ENCODE measurements at places on chromosomes 6 and 20.

DNA sequence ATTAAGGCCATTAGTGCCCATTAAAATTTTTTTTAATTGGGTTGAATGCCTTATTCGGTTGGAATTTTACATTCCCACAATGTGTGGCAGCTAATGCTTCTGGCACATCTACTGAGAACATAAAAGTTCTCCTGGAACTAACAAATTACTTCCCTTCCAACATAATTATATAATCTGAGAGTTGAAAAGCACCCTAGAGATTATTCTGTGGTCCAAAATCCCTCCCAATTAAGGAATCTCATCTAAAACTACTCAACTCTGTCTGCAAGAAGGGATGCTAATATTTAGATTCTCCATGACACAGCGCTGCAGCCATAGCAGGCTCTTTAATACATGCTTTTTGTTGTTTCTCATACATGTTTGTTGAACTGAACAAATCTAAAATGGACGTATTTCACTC, 4.0 kb downstream of the NUDT3 start:
- no peak for DNase-seq

DNA sequence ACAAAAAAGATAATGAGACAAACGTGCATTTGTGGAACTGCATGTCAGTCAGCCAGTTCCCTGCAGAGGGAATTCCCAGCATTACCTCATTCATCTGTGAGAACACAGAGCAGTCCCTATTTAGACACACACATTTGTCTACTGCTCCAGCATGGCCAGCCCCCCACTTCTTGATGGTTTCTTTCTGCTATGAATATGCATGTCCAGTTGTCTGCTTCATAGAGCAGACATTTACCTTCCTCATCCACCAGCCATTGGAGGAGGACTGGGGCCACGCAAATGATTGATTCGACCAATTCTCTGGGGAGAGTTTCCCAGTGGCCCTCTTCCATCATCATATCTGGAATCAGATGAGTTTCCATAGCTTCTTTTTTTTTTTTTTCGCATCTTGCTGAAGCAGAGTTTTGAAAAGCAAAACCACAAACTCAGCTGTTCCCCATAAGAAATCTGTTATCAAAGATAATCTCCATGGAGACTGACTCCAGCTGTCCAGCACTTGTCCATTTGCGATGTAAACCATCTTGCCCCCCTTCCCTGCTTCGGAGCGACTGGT, 11.8 kb downstream of the ENPP1 start:
- no peak for DNase-seq

DNA sequence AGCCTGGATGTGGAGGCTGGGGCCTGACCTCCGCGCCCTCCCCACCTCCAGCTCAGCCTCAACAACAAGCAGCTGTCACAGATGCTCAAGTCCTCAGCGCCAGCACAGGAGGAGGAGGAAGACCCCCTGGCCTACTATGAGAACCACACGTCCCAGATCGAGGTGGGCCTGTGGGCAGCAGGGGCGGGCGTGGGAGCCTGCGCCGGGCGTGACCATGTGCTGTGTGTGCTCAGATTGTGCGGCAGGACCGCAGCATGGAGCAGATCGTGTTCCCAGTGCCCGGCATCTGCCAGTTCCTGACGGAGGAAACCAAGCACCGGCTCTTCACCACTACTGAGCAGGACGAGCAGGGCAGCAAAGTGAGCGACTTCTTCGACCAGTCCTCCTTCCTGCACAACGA, 23.5 kb downstream of the UQCC2 start:
- no peak for DNase-seq

DNA sequence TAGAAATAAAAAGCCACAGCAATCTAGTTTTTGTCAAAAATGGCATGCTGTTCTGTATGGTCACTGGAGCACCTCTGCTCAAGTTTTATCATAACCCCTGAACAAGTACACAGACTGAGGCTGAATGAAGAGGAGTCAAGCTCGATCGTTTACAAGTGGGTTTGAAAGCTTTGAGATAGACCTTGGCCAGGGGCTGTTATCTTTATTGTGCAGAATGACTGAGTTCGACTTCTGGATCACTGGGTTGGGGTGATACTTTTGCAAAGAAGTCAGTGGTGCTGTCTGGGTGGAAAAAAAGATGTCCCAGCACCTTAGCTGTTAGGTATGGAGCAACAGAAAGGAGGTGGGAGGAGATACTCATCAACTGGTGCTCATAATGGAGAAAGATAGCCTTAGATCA, 446.0 kb downstream of the HACE1 start:
- DNase-seq, result no peak

DNA sequence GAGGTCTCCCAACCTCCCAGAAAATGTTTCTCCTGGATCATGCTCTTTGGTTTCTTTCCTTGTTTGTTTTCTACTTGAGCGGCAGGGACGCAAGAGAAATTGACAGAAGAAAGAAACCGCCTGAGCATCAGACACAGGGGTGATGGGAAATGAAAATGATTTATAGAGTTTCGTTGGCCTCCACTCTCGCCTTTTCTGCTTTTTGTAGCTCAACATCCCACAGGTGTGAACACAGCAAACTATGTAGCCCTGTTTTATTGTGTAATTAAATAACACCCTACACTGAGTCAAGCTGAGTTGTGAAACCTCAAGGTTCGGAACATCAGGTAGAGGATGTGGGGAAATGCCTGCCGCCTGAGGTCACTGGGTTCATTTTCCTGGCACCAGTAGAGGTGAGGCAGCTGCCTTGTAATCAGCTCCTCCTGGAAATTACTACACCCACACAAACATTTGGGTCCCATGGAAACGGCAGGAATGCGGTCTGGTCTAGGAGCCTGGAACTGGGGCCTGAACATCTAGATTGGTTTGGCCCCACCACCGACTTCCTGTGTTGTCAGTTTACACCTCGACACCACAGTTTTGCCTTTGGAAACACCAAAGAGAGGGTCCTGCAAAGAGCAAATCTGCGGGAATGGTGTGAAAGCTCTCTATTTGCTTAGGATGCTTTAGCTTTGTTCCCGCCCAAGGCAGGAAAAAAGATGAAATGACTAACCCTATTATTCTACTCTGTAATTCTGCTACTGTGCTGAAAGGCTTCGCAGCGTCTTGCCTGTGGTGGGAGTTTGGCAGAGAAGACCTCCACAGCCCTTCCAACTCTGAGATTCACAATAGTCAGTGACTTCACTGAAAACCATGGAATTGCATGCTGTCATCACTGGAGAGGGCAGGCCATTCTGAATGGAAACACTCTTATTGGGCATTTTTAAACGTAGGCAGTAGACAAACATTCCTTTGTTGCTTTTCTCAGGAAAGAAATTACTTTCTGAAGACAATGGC, 53.0 kb downstream of the ADAT2 start:
- DNase-seq, result peak; percentile 18

DNA sequence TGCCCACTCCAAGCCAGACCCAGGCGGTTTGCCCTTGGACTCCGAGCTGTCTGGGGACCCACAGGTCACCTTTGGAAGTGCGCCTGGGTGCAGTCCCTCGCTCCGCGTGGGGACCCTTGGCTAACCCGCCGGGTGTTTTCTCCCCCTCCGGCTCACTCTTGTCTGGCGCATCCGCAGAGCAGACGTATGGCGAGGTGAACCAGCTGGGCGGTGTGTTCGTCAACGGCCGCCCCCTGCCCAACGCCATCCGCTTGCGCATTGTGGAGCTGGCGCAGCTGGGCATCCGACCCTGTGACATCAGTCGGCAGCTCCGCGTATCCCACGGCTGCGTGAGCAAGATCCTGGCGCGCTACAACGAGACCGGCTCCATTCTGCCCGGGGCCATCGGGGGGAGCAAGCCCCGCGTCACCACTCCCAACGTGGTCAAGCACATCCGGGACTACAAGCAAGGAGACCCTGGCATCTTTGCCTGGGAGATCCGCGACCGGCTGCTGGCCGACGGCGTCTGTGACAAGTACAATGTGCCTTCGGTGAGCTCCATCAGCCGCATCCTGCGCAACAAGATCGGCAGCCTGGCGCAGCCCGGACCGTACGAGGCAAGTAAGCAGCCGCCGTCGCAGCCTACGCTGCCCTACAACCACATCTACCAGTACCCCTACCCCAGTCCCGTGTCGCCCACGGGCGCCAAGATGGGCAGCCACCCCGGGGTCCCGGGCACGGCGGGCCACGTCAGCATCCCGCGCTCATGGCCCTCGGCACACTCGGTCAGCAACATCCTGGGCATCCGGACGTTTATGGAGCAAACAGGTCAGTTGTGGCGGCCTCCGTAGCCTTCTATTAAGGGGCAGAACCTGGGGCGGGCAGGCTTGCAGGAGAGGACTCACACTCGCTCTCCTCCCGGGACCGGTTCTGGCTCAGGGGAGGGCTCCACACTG, 1.1 kb downstream of the PAX1 start:
- no peak for DNase-seq

DNA sequence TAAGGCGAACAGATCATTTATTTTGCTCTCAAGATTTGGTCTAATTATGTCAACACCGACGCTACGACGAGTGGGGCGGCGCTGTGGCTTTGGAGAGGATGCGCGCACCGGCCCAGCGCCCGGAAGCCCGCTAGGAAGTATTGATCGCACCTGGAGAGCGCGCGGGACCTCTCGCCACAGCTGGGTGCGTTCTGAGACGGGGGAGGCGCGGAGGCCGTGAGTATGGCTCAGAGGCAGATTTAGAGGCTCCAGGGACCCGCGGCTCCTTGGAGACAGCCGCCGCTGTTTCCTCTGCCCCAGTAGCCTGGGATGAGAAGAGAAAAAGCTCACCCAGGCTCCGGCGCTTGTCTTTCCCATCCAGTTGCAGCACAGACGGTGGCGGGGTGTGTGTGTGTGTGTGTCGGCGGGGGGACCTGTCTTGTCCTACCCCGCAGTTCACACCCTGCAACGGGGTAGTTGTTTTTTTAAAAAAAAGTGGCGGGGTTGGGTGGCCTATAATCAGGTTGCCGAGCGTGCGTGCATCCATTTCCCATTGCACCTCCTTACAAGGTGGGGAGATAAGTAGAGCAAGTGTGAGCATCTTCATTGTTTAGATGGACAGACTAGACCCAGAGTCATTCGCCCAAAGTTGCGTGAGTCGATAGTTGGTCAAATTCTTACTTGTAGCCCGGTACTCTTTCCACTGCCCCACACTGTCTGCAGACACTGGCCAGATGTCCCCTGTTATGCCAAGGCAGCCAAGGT, 11.2 kb downstream of the TFAP2D start:
- no peak for DNase-seq

- DNase-seq, result no peak
Observed at GRCh38 chr20:10576411-10577090, 97.2 kb downstream of the JAG1 start.

DNA sequence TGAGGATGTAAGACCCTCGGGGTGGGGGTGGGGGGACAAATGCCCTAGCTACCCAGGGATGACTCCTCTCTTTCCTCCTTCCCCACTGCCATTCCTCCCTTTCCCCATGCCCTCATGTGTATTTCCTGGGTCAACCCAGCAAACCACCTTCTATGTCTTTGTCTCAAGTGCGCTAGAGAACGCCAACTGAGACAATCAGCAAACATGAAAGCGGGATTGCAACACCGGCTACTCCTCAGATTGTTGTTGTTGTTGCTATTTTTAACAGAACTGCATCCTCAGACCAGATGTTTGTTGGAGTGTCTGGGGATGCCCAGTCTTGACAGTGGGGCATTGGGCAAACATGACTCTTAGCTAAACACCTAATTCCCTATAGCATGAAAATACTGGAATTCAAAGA, 39.3 kb upstream of the HIVEP1 start:
- no peak for DNase-seq

DNA sequence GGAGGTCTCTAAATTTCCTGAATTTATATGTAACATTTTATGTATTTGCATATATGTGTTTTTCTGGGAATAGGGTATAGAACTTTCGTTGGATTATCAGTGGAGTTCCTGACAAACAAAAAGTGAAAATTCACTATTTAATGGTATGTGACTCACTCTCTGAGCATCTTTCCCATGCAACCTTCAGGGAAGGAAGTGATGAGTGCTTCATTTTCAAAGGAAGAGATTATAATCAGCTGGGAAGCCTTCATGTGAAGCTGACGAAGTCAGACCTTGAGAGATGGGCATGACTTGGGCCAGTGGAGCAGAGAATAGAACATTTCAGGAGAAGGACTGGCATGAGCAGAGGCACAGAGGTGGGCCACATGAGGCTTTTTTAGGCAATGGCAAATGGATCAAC, 72.7 kb downstream of the FAXC start:
- DNase-seq, result no peak

DNA sequence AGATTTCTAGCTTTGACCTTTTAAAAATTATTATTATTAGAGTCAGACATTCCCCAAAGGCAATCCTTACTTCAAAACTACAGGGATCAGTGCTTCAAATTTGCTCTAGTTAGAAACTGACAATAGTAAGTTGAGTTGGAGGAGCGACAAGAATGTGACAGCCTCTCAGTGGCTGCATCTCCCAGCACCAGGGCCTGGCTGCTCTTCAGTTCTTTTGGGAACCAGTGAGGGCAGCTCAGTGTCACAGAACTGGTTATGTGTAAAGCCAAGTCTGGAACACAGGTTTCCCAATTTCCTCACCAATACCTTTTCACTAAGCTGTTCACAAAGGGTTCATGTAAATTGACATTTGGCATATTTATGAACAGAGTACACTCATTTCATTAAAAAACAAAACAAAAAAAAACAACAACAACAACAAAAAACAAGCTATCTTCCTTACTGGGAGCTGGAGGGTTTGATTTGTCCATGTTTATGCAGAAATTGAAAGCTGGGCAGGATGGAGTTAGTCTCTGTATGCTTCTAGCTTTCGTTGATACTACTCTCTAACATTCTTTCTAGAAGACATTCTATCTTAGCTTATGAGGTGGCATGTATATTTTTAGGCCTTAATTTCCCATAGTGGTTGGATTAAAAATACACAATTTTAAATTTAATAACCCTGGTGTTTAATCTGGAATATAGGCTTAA, 95.0 kb downstream of the SAMD5 start:
- DNase-seq, result no peak

- DNase-seq, result no peak
Observed at GRCh38 chr20:10172998-10173655, 45.5 kb upstream of the SNAP25 start.

GRCh38 chr6:44480097-44480541, 92.6 kb downstream of the CDC5L start:
- no peak for DNase-seq

- no peak for DNase-seq
Observed at GRCh38 chr6:99501762-99502161, 13.5 kb downstream of the USP45 start.

DNA sequence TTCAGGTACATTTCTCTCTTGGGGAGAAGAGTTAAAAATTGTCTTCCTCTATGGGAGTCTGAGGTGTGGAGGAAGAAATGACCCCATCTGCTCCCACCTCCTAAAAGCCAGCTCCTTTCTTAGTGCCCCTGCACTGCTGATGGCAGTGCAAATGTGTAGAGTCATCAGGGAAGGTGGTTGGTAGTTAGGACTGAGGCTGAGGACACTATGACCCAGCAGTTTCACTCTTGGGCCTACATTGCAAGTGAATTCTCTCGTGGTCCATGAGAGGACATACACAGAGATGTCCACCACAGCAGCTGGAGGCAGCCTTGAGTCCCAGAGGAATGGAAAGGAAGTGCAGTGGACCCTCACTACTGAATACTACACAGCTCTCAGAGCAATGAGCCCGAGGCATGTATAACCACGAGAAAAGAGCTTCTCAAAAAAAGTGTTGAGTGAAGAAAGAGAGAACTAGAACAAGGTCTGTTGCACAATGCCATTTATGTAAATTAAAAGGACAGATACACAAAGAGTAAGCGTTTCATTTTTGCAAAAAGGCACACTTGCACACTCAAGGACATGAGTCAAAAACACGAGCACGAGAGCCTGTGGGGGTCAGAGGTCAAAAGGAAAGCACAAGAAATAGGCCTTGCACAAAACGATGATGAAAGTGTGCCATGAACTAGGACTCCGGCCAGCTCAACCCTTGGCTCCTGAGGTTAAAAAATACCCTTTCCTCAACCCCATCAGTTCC, 308.2 kb upstream of the PRND start:
- no peak for DNase-seq

- no peak for DNase-seq
Observed at GRCh38 chr6:131003488-131004386, 59.3 kb downstream of the EPB41L2 start.
